Naive thymus-derived CD8-positive, alpha-beta T cell (primary cell): ENCODE measurements at places on chromosomes 13 and 19.

DNA sequence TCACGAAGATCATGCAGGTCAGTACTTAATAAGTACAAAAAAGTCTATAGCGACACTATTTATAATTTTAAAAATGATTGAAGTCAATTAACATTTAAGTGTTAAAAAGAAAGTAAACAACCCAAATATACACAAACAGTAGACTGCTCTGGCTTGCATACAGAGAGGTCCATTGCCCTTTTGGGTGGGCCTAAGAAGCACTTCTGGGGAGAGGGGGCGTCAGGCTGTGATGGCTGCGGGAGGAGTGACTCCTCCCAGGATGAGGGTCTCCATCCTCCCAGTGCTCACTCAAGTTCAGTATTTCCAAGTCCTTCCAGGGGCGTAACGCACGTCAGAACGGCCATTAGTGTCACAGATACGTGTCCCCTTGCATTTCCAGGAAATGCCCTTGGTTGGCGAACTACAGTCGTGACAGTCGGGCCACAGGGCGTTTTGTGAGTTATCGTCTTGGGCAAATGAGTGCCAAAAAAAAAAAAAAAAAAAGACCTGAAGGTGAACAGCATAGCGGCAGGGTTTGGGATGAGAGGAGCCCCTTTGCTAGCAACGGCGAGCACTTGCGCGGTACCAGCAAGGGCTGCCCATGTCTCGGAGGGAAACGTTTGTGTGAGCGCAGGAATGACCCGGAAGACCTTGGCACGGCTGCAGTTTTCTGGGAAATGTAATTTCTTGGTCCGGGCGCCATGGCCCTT, at the start of gene SCGB2B2:
TSS of gene SCGB2B2 (minus strand) at position 463 of the 689 bp plus-strand sequence. CDS start 82,596 bp downstream, outside the sequence.
- DNase-seq = peak; percentile 75

DNA sequence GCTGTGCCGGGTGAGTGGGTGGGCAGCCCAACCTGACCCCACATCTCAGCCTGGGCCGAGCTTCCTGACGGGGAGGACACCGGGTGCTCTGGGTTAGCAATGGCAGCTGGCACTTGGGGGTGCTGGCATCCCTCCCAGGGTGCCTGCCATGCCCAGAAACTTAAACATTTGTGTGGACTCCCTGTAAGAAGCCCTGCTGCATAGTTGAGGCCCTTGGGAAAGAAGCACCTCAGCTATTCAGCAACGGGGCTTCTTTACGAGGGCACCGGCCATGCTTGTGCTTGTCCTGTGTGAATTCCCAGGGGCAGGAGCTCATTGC, 33.8 kb upstream of the MEDAG start:
- no peak for DNase-seq

DNA sequence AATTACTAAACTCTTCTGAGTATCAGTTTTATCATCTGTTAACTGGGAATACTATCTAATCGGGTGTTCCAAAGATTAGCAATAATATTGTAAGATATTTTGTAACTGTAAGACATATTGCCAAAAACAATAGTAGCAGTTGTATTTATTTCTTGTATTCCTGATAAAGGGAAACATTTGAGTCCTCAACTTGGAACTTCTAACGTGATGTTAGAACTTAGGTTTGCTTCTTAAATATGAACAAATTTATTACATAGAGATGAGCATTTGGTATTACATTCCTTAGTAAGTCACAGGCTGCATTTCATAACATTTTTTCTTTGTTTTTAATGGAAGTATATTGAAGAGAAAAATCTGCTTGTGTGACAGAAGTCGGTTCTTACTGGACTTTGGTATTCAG, 225.3 kb downstream of the NALCN start:
- no peak for DNase-seq

DNA sequence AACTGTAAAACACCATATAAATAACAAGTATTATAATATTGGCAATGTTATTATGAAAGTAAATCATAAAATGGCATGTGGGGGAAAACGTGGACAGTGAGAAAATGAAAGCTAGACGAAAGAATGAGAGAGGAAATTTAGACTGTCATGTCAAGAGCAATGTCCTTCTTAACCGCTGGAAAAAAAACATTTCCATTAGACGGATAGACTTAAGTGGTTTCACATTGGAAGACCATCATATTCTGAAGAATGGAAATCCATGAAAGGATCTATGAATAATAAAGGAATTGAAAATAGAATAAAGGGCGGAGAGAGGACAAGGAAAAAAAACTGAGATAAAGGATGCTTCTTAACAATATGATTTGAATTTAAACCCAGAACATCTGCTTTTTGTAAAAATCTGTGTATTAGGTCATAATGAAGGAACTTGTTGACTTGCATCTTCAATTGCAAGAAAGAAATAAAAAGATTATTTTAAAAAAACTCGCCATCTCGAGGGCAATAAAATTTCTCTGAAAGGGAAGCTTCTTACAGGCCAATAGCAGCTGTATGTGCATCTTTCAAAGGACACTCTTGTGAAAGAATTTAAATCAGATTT, 90.6 kb downstream of the SPRY2 start:
- DNase-seq = no peak

DNA sequence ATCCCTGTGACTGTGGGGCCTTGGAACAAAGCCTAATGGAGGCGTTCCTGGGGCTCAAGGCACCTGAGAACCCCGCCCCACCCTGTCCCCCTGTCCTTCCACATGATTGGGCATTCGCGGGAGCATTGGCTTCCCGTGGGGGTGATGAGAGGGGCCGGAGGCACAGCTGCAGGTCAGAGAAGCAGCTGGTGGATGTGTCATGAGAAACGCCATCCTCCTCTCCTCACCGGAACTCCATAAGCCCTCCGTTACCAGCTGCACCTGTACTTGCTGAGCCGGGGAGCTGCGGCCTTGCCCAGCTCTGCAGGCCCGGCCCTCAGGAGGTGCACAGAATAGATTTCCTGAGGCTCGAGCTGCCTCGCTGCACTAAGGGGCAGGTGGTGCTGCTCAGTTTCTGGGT, 42.0 kb downstream of the CAPN12 start:
- DNase-seq = no peak

- DNase-seq = no peak
Observed at GRCh38 chr13:77833331-77833863, 85.2 kb downstream of the EDNRB start.

DNA sequence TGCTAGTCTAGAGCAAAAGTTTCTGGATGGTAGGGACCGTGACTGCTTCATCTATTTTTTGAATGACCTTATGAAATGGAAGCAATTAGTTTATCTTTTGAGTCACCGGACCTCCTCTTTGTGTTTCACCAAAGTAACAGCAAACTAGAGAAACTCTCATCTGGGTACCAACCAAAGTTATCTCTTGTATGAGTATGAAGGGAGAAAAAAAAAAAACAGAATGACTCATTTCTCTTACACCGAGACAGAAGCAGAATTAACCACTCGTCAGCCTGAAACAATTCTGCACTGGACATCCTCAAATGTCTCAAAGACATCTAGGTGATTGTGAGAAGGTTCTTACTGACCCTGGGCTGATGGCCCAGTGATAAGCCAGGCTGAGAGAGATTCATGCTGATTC, 18.3 kb downstream of the ZNF100 start:
- no peak for DNase-seq

DNA sequence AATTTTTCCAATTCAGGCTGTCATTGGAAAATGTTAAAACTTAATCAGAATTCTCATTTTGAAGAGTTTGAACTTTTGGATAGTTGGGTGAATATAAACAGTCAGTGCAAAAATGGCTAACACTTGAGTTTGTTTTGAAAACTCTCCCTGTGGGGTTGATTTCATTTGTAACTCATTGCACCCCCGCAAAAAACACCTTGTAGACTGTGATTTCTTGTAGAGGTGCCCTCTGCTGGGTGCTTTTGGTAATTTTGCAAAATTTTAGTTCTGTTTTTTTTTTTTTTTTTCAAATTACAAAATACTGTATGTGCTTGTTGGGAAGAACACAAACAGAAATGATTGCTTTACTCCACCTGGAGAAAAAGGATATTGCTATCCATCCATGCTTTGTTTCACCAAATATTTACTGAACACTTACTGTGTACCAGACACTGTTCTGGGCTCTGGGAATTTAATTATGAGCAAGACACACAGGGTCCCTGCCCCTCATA, 28.2 kb upstream of the GPI start:
- peak; percentile 15 for DNase-seq

GRCh38 chr19:6267552-6268381, 12.0 kb downstream of the MLLT1 start:
- no peak for DNase-seq

DNA sequence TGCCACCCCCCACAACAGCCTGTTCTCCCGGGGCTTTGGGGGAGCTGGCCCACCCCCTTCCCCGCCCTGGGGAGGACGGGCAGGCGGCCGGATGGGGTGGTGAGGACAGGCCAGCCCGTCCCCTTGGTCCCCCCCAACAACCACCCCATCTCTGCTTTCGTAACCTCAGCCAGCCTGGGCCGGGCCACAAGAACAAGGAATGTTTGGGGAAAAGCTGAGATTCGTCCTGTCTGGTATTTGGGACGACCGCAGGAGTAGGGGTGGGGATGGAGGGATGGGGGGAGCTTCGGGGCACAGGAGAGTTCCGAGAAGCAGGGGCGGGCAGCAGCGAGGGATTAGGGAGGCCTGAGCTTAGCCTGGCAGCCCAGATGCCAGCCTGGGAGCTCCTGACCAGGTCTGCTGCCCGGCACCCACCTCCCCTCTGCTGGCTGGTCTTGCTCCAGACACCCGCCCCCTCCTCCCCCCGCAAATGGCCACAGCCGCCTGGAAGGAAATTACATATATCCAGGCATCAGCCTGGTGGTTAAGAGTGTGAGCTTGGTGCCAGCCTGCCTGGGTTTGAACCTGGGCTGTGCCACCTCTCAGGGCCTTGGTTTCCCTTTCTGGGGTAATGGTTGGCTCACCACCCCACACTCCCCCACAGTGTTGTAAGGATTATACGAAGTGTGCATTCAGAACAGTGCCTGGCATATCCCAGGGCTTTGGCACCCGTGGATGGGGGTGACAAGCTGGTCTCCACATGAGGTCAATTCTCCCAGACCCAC, at the start of gene PODNL1:
TSS of gene PODNL1 (minus strand) at position 117 of the 764 bp plus-strand sequence. CDS start 236 bp downstream, outside the sequence.
- DNase-seq = no peak

GRCh38 chr13:45064889-45065288, 55.4 kb upstream of the GTF2F2 start:
- DNase-seq = no peak

DNA sequence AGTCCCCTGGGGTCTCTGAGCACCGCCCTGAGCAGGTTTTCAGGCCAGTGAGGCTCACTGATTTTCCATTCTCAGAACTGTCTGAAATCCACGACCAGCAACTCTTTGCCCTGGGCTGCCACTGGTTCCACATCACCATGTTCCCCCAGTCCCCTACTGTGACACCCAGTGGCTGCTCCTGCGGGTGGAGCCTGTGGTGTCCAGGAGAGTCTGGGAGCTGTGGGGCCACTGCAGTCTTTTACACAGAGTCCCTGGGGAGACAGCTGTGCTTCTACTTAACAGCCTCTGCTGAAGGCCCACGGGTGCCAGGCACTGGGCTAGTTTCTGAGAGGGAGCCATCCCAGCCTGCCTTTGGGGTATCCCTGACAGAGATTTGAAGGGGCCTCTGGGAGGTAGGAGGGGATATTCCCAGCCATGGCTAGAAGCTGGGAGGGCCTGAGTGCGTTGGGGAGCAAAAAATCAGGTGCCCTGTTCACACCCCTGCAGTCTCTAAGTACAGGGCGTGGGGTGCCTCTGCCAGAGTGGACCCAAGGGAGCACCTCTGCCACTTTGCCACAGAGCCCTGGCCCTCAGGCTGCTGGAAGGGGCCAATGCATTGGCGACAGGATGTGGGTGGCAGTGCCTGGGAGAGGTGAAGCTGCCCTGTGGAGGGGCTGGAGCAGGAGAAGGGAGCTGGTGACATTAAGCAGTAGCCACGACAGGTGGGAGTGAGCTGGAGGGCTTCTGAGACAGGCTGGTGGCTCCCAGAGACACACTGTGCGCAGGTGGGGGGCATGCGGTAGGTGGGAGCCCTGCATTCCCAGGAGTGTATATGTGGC, 200.2 kb upstream of the ZNF536 start:
- DNase-seq = no peak

GRCh38 chr19:661427-662196, 1.4 kb downstream of the RNF126 start:
- peak; percentile 55 for DNase-seq

DNA sequence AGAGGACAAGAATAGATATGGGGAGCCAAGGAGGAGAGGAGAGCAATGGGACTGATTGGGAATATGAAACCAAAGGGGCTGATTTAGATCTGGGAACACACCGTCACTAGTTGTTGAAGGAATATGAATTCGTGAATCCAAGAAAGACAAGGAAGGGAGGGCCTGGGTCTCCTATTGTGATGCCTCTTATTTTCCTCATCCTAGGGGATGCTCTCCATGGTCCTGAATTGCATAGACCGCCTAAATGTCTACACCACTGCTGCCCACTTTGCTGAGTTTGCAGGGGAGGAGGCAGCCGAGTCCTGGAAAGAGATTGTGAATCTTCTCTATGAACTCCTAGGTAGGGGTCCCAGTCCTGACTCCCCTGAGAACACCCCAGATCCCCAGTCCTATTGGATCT, 21.5 kb downstream of the RYR1 start:
- DNase-seq = no peak

- no peak for DNase-seq
Observed at GRCh38 chr13:50766013-50766412, 77.5 kb downstream of the DLEU7 start.

DNA sequence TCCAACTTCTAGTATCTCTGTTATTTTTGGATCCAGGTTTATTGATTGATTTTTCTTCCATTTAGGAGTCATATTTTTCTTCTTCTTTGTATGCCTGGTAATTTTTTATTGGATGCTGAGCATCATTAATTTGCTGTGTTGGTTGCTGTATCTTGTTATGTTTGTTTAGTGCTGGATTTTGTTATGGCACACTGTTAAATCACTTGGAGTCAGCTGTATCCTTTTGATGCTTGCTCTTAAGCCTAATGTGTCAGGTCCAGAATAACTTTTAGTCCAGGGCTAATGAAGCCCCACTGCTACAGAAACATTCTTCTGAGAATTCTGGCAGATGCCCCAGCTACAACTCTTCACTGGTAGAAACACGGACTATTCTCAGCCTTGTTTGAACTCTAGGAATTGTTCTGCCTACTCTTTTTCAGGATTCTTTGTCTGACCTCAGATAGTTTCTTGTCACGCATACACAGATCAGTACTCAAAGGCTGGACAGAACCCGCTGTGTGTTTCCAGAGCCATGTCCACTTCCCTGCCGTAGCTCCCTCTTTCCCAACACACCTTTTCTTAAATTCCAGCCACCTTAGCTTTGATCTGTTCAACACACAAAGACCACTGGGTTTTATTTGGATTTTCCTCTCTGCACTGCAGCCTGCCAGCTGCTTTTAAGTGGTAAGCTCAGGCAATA, 137.1 kb upstream of the WASF3 start:
- DNase-seq = no peak

DNA sequence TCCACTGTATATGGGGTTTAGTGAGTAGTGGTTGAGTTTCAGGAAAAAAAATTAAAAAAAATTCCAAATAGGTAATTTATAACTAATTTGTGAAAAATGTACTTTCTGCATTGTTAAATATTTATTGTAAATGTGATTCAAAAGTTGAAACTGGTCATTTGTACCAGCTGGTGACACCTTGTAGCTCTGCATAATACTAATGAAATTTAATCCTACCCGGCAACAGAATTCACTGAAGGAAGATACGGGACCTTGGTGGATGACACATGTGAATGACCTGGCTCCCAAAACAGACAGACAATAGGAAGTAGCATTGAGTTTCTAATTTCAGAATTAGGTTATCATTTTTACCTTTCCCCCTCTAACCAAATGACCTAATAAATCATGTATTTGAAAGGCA, 73.8 kb downstream of the SLITRK6 start:
- no peak for DNase-seq
